ENCODE measurements at places on chromosomes 2 and 18.

GRCh38 chr18:45169610-45170009 is 445.7 kb upstream of the SLC14A2 start:
- DNase-seq = peak; percentile 78

- no peak for DNase-seq
Measured at GRCh38 chr18:63040788-63041410, 278.7 kb downstream of the BCL2 start.

DNA sequence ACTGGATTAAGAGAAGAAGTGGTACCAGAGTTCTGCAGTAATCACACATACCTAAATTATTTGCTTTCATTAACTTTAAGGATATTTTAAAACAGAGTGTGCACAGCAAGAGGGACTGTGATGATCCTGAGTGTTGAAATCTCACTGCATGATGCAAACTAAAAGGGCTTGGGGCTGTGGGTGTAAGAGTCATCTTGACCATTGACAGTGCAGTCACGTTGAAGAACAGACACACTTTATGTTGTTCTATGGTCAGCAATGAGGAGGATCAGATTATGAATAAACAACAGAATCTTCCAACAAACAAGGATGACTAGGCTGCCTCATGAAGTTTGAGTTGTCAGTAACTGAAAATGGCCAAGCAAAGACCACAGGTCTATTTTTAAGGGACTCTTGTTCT is 87.2 kb upstream of the GALNT5 start:
- DNase-seq = no peak

DNA sequence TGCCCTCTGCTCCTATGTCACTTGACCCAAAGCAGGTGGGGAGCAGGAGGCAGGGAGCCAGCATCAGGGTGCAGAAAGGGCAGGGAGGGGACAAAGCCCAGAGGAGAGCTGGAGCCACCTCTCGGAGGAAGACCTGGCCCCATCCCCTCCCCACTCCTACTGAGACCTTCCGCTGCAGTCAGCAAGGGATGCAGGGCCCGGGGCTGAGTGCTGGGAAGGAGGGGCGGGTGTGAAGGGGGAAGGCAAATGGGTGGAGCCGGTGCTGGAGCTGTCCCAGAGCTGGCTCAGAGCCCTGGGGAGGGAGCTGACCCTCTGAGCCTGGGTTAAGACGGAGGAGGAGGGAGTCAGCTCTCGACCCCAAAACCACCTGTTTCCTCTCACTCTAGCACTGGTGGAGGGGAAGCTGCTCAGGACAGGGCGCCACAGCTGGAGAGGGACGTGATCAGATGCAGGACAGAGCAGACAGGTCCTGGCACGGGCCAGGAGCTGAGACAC is 33.8 kb downstream of the HS1BP3 start:
- DNase-seq = no peak

DNA sequence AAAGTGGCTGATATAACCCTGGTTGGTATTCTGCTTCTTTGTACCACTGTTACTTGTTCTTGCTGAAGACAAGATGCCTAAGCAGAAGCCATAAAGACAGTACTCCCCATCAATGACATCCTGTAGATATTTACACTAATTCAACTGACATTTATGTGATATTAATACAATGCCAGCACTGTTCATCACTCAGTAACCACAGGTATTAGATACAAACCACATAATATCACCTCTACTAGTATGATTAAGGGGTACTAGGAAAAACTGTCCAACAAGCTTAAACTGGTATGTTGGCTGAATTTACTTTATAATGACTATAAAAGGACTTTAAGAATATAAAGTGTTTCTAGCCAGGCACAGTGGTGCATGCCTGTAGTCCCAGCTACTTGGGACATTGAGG is 65.8 kb downstream of the RTN4 start:
- DNase-seq = no peak

GRCh38 chr2:104872866-104873688 is 19.2 kb downstream of the POU3F3 start:
- peak; percentile 71 for DNase-seq

DNA sequence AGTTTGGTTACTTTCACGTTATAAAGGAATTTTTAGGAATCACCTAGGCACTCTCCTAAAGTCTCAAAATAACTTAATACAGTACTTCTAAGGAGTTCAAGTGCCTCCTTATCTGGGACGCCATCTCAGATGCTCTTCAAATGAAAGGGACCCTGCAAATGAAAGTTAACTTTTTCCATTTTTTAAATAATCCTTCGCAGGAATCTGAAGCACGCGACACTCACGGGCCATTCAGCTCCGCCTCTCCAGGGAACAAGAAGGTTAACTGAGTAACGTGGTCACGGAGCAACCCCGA is 537 bp upstream of the ZC3H15 start:
- DNase-seq = no peak

- no peak for DNase-seq
Measured at GRCh38 chr2:175730050-175730449, 272.0 kb downstream of the LNPK start.

- no peak for DNase-seq
Measured at GRCh38 chr2:104864280-104865095, 10.6 kb downstream of the POU3F3 start.

GRCh38 chr18:63707816-63708215 is 5.1 kb downstream of the SERPINB11 start:
- no peak for DNase-seq

DNA sequence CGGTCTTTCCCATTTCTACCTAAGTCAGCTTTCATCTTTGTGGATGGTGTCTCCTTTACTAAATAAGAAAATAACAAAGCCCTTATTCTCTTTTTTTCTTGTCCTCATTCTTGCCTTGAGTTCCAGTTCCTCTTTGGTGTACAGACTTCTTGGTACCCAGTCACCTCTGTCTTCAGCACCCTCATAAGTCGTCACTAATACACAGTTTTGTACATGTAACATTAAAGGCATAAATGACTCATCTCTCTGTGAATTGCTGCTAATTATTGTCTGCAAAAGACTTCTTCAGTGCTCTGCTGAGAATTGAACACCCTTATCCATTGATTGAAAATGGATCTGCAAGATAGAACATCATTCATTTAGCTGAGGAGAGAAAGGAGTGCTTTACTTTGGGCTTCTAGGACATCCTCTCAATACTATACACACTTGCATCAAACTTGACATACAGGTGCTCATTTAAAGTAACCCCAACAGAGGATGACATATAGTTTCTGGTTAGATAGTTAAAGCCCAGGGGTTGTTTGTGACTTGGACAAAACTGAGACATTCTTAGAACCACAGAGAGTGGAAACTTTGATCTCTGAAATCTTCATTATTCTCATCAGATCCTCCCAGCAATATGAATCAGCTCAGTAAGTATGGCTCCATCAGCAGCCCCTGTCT is 97.0 kb downstream of the XRCC5 start:
- no peak for DNase-seq

GRCh38 chr2:85215448-85216401 is 82.5 kb downstream of the TCF7L1 start:
- peak; percentile 83 for DNase-seq

GRCh38 chr18:48665654-48666053 is 126.8 kb downstream of the CTIF start:
- no peak for DNase-seq

GRCh38 chr2:171322928-171323327 is 110.9 kb downstream of the METTL8 start:
- no peak for DNase-seq

DNA sequence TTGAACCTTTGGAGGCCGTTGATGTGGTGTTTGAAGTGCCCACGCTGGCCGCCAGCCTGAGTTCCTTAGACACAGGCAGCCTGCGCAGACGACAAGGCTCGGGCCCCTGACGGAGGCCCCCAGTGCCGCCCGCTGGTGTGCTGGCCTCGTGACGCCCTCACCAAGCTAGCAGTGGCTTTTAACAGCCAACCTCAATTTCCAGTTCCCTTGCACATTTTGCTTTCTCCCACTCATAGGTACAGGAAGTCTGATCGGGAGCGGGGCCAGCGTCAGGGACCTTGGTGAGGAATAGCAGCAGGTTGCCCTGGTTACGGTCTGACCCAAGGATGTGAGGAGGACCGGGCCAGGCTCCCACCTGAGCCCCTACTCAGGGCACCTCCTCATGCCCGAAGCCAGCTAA is 207.6 kb upstream of the RAB12 start:
- no peak for DNase-seq

DNA sequence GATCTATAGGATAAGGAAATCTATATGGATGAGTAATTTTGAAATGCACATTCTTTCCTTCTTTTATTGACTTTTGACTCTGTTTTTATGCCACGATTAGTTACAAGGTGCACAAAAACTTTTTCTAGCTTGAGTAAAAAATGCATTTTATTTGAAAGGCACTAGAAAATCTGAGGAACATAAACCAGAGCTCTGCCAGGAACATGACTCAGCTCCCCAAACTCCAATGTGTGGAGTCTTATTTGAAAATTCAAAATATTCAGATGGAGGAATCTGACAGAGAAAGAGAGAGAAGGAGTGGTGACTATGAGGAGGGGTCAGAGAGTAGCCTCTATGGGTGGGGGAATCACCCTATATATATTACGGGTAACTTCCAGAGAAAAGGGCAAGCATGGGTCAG is 231.0 kb downstream of the DCC start:
- DNase-seq = no peak

DNA sequence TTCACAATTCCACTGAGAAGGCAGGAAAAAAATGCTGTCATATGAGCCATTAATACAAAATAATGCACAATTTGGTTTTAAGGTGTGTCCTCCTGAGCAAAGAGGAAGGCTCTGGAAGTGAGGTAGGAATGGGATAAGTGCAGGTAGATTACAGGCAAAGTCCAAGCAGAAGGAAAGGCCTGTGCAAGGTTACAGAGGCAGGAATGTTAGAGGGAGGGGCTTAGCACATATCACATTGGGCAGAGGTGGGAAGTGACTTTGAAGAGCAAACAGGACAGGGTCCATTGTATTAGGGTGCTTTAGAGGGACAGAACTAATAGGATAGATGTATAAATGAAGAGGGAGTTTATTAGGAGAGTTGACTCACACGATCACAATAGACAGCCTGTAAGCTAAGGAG is 14.7 kb upstream of the CLIP4 start:
- no peak for DNase-seq

- no peak for DNase-seq
Measured at GRCh38 chr2:190678444-190679162, 29.7 kb downstream of the NAB1 start.

All from AG08395 (cell line).